T-helper 17 cell (primary cell): ENCODE measurements at places on chromosomes 16 and 17.
A peak's percentile ranks its signal among the peaks of the same experiment; 100 is the strongest.

DNA sequence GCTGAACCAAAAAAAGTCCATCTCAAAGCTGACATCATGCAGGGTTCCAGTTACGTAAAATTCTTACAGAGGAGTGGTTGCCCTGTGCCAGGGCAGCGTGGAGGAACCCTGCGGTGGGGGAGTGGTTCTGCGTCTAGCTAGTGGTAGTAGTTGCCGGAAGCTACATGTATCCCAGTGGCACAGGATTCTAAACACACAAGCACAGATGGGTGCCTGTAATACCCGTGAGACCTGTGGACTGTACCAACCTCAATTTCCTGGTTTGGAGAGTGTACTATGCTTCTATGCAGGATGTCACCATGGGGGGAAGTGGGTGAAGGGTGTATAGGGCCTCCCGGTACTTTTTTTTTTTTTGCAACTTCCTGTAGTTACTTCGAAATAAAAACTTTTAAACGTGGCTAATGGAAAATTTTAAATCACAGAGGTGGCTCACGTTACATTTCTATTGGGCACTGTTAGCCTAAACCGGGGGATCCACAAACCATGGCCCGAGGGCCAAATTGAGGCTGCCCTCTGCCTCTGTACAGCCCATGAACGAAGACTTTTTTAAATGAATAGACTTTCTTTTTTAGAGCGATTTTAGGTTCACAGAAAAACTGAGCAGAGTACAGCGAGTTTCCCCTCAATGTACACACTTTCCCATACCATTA lies 38.5 kb downstream of the TBC1D16 start:
- peak; percentile 65 for DNase-seq

DNA sequence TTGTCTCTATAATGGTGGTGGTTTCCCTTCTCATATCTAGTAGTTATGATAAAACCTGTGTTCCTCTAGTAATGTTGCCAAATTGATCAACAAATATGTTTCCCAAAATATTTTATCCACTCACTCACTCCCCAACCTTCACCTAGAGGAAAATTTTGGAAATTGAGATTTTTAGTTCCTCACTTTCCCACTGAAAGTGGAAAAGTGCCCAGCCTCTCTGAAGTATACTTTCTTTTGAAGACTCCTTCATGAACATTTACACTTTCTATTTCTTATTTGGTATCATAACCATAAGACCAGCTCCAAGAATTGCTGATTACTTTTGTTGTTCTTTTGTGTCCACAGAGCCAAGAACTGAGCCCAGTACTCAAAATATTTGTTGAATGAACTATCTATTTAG lies 5.1 kb upstream of the CENPV start:
- no peak for DNase-seq

- DNase-seq, result no peak
Measured at GRCh38 chr17:82241183-82241925, 12.5 kb downstream of the SLC16A3 start.

GRCh38 chr17:76014100-76014924 lies 12.8 kb downstream of the EVPL start:
- DNase-seq, result peak; percentile 67

DNA sequence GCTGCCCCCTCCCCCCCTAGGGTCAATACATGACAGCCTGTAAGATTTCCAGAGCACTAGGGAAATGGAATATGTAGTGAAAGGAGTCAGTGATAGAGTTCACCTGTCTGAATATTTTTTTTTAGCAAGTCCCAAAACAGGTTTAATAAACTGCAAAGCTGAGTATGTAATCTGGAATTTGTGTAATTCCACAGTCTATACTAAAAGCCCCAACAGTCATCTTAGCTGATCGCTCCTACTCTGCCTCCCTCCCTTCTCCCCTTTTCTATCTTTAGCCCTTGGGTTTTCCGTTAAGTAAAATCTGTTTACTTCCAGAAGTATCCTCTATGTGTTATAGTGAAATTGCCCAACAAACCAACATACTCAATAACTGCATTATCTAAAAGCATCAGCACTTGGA lies 3.5 kb downstream of the CDH13 start:
- DNase-seq, result no peak

DNA sequence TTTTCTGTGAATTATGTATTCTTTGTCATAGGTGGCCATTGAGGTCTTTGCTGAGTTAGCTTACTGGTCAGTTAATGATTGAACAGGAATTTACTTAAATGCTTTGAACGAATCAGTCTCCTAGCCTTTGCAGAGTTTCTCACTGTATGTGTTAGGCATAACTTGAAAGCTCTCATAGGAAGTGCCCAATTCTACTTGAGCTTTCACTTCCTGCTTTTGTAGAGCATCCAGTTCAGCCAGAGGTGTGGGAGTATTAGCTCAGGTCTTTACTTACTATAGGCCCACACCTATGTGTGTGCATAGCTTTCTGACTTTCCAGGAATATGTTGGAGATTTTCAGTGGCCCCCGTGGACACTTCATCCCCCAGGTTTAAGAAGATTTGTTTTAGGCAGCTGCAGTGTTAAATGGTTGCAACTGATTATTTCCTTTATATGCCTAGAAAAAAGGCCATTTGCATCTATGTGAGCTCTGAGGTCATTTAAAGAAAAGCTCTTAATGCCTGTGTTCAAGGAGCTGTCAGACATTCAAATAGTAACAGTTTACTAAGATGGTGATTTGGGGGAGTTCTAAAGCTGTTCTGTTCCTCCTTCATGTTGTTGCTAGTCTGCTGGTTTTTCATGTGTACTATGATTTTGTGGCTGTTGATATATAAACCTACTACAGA lies 62.3 kb downstream of the PHKB start:
- DNase-seq, result no peak

DNA sequence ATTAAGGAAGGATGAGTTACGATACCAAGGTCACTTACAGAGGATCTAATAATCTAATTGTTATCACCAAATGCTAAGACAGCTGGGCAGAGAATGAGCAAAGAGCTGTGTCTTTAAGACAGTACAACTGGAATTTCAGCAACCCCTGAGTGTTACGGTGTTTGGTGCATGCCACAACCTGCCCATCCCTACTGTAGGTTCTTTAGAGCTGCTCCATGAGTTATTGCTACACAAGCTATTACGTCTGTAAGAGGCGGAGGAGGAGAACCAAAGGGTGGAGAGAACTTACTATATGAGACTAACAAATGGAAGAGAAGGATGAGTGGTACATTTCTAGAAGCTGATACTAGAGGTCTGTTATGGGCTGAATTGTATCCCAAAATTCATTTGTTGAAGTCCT lies 14.2 kb upstream of the C17orf78 start:
- DNase-seq, result no peak

- peak; percentile 95 for DNase-seq
Measured at GRCh38 chr17:81859906-81860755, at the start of gene P4HB. TSS of gene P4HB (minus strand) at chr17:81860535. CDS start at chr17:81860471, 64 bp downstream.

DNA sequence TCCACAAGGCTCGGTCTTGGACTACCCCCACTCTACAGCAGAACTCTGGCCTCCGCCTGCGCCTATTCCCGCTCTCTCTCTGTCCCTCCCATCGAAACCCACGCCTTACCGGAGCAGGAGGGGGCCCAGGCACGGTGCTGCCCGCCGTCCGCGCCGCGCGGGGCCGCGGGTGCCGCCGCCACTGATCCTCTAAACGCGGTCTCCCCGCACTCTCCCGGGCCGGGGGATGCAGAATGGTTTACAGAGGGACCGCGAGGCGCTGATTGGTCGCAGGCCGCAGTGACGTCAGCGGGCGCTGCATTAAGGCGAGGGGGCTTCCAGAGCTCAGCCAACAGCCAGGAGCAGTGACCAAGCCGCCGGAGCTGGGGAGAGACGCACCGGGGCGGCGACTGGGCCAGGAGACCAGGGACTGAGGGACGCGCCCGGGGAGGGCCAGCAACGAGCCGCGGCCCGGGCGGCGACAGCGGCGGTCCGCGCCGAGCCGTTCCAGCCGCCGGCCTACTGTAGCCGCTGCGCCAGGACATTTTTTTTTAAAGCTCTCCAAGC lies 747 bp upstream of the LHX1 start:
- DNase-seq, result no peak

- DNase-seq, result no peak
Measured at GRCh38 chr16:23131036-23131435, 18.2 kb downstream of the USP31 start.

GRCh38 chr17:32323811-32324491 lies 18.0 kb downstream of the C17orf75 start:
- DNase-seq, result peak; percentile 34

- DNase-seq, result no peak
Measured at GRCh38 chr16:17018585-17018939, 452.2 kb downstream of the XYLT1 start.

GRCh38 chr16:66517586-66518263 lies 32.2 kb downstream of the TK2 start:
- no peak for DNase-seq

GRCh38 chr17:32276171-32276601 lies 10.6 kb downstream of the RHBDL3 start:
- DNase-seq, result no peak

DNA sequence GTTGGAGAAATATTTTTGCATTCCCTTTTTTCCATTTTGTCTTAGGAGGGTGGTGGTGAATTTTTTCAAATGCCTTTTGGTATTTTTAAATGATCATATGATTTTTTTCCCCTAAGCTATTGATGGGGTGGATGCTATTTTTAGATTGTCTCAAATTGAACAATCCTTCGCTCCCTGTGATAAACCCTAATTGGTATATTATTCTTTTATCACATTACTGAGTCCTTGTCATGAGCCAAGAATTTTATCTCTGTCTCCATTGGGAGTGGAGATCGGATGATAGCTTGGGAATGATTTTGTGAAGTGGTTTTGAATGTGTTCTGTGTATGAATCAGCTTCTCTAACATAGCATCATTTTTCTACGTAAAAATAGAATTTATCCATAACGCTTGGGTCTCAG lies 15.4 kb downstream of the NECAB2 start:
- no peak for DNase-seq

GRCh38 chr17:78359321-78359996 lies 418 bp downstream of the SOCS3 start:
- no peak for DNase-seq

DNA sequence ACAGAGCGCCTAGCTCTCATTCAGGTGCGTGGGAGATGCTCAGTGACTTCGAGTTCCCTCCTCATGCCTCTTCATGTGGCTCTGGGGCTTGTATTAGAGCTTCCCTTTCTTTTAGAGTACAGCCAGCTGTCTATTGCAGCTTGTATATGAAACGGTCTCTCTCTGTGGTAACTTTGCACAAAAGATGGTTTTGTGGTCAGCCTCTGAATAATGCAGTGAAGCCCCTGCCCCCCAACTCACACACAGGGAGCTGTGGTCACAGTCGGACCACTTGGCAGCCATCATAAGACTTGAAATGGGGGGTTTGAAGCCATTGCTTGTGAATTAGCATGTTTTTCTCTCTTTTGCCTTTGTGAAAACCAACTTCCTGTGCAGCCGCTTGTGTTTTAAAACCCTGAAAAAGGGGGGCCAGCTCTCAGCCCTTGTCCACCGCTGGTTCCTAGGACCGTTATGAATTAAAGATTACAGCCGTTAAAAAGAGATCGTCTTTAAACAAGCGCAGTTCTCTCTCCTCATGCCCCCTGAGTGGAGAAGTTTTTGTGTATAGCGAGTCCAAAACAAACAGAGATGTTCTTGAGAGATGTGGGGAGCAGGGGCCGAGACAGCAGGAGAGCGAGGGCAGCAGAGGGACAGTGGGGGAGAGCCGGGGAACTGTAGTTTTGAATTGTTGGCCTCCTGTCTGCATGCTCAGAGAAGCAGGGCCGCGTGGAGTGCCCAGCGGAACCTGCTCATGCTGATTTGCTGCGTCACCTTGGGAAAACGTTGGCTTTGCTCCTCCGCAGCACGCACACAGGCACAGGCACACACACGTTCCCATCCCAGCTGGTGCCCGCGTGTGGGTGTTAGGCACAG lies 199.0 kb downstream of the MSI2 start:
- DNase-seq, result no peak

DNA sequence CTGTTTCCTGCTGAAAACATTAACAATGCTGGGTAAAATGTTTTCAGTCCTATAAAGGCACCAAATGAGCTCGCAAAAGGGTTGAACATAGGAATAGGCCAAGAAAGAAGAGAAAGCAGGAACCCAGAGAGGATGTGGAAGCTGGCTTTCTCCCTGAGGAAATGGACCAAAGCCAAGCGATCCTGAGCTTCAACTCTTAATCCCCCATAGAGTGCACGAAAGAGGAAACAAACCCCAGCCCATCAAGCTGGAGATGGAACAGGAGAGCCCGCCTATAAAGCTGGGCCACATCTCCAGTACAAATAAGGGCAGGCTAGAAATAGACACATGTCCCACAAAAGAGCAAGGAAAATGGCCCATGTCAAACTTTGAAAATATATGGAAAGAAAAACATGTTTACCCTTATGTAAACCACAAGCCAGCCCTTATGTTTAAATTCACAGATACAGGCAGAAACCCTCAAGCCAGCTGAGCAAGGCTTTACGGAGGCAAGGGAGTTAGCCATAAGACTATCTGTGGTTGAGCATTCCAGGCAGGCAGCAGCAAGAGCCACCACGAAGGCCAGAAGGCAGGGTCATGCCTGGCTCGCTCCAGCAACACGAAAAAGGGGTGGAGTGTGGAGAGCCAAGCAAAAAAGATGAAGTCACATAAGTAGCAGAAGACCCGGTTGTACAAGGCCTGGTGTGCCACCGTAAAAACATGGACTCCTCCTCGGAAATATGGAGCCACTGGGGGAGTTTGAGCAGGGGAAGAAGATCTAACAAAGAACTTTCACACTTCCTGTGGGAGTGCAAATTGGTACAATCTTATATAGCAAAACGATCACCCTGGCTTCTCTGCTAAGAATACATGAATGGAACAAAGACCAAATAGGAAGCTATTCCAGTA lies 27.8 kb downstream of the COPRS start:
- no peak for DNase-seq

- DNase-seq, result peak; percentile 38
Measured at GRCh38 chr17:48023400-48024148, 14.0 kb downstream of the COPZ2 start.

GRCh38 chr17:50260501-50260911 lies 13.8 kb upstream of the TMEM92 start:
- DNase-seq, result no peak

GRCh38 chr17:7552621-7553051 lies 3.8 kb downstream of the TNFSF12 start:
- DNase-seq, result no peak
